ENCODE measurements at places on chromosomes 12 and 14. TPM values are rescaled to one million over a fixed set of nuclear protein-coding genes. Genes with fewer than 3 reads are reported as not detected.

DNA sequence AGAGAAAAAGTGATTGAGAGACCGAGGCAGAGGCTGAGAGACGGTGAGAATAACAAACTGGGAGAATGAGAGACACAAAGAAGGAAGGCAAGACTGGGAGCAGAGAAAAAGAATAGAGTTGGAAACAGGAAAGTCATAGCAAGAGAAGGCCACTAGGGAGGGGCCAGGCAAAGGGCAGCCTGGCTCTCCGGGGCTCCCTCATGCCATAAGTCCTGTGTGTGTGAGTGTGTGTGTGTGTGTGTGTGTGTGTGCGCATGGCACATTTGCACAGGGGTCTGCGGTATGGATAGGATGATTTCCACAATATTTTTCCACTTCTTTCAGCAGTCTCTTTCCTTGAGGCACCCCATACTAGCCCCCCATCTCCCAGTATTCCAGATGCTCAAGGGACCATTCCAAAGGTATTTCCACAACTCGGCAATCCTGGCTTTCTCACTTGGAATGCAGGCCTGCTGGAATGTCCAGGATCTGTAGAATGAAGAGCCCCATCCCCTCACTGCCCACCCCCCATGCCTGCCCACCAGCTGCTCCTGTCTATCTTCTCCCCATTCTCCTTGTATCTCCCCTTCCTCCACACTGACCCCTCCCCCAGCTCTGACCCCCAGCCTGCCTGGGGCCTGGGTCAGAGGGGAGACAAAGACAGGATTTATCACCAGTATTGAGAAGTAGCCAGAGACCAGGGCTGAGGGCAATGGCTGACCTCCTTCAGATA is 9.0 kb downstream of the GPR84 start:
- DNase-seq, result no peak

GRCh38 chr12:47907851-47908454 is 3.2 kb upstream of the VDR start:
- DNase-seq, result no peak

- no peak for DNase-seq
These were observed 450 bp downstream of the DDN start for GRCh38 chr12:48998497-48999353.

DNA sequence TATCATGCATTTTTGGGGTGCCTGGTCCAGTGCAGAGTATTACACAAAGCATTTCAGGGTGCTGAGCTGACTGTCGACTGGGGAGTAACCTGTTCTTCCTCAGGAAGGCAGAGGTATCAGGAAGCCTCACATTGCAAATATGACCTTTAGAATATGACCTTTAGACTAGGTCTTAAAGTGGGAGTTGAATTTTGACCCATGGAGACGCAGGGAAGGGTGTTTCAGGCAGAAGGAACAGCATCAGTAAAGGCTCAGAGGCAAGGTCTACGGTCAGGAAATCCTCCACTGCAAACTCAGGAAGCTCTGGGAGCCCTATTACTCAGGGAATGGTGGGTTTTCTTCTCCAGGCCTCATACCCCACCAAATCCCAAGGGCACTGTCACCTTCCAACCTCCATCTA is 11.3 kb downstream of the HNF1A start:
- DNase-seq, result no peak

OVCH1 gene
- total RNA-seq, result not detected

- DNase-seq, result no peak
These were observed 10.2 kb downstream of the ARHGDIB start for GRCh38 chr12:14950982-14951746.

AQP2 gene
- not detected for total RNA-seq

- DNase-seq, result no peak
These were observed 8.5 kb upstream of the RFLNA start for GRCh38 chr12:124286414-124286813.

- DNase-seq, result no peak
These were observed 42.2 kb downstream of the PLXNC1 start for GRCh38 chr12:94190623-94191022.

MYH6 gene
- 1.6 TPM for total RNA-seq

PTPRO gene
- 2.6 TPM for total RNA-seq

DNA sequence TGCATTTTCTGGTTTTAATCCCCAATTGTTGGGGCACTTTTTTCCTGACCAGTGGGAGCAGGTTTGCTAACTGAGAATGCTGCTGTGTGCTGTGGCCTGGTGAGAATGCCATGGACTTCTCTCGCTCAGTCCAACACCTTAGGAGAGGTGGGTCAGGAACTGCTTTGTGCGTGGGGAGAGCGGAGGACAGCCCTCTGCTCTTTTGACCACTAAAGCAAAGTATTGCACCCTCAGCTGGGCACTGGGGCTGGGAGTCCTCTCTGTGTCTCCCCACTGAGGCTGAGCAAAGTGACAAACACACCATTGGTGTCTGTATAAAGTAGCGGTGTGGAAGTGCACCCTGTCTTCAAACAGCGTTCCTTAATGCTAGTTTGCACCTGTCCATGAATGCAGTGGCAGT is 136.2 kb downstream of the SAMD4A start:
- DNase-seq, result no peak

- DNase-seq, result no peak
These were observed 191.5 kb upstream of the CAND1 start for GRCh38 chr12:67077617-67078016.

DNA sequence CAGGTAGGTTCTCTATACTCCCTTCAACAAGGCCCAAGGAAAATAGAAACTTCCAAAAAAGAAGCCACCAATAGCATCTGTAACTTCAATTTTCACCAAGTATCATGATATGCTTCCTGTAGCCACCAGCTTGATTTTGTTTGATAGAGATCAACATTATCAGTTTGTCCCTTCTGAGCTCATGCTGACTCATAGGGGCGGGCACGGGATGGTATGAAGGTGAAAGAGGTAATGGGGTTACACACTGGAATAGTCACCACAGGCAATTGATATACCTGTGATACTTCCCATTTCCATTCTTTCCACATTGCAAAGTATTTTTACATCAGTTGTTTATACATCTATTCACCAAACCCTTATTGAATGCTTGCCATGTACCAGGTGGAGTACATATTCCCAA is 134.1 kb downstream of the KCNA5 start:
- DNase-seq, result no peak

- DNase-seq, result no peak
These were observed 249.1 kb upstream of the PPFIA2 start for GRCh38 chr12:82008251-82008650.

DNA sequence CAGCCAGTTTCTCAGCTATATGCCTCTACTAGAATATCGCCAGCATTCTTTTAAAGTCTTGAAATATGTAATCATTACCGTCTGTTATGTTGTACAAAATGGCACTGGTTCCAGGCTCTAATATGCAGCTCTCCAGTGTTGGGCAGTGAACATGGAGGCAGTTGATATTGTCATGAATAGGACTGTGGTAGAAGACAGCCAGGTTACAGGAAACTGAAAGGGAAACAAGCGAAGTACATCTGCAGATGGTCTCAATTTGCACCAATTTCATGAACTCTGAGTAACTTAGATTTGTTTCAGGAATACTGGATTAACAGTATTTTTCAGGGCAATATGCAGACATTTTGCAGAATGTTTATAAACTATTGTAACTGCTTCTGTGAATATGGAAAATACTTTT is 13.4 kb upstream of the KLHL42 start:
- DNase-seq, result no peak

CPNE6 gene
- total RNA-seq, result not detected

- DNase-seq, result no peak
These were observed 352.5 kb upstream of the CCDC196 start for GRCh38 chr14:66133666-66134065.

DNA sequence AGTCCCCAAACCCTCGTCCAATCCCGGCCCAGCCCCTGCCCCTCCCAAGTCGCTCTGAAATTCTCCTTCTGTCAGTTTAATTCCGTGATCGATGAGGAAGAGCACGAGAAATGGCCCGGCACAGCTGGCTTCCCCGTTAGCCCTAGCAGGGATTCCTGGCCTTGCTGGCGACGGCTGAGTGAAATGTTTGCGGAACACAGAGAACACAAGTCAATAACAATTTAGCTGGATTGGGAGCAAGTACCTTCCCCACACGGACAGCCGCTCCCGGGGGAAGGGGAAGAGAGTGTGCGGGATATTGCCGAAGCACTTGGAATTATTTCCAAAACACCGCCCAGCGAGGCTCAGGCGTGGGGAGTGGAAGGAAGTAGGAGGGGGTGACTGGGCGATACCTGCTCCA is 134.6 kb downstream of the RBM19 start:
- DNase-seq, result no peak

- peak; percentile 58 for DNase-seq
These were observed 160.0 kb downstream of the TRHDE start for GRCh38 chr12:72432037-72432604.

ADAM20 gene
- 1.3 TPM for total RNA-seq
